ENCODE measurements at places on chromosomes 4 and X. TPM values are rescaled to one million over a fixed set of nuclear protein-coding genes. Genes with fewer than 3 reads are reported as not detected.

DNA sequence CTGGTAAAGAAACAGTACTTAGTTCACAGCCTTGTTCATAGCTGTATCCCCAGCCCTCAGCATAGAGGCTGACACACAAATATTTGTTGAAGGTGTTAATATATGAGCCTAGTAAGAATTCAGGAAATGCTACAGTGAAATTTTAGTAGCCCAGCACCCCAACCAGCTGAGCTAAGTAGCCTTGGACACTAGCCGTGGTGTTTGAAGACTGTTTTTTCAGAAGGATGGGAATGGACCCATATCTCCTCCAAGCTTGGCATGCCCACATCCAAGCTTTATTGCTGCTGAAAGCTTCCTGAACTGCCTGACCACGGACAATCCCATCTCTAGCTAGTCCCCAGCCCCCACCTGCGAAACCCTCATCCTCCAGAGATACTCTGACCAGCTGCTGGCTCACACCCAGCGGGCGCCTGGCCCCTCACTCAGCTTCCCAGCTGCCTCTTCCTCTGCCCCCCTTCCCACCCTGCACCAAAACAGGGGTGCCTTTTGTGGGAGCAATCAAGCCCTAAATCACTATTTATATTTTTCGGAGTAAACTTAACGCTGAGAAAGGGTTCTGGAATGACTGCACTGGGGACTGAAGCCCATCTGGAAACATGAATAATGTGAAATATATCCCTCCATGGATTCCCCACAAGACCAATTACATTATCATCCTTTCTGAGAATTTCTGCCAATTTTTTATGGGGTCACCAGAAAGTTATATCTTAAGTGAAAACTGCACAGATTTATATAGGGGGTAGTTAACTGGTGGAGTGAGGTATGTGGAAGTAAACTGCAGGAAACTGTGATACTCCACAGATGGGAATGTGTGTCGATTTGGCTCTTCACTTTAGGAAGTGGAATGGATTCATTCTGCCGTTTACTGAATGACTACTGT is 41.1 kb upstream of the CBR4 start:
- ATAC-seq, result no peak

DNA sequence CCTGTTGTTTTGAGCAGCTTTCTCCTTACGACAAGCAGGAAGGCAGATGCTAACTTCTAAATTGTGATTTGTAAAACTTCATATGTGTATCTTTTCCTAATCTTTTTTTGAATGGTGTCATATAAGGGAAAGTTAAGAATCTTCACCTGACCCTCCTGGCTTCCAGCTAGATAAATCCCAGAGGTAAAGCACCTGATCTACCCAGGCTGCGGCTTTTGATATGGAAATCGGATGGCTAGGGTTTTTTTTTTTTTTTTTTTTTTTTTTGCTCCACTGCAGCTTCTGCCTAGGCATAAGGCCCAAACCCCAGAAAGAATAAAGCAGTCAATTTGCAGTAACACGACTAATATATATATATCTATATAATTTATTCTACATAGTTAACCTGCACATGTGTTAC is 10.0 kb downstream of the MAB21L2 start:
- no peak for ATAC-seq

DUSP9 gene
- total RNA-seq, result 0.76 TPM

DNA sequence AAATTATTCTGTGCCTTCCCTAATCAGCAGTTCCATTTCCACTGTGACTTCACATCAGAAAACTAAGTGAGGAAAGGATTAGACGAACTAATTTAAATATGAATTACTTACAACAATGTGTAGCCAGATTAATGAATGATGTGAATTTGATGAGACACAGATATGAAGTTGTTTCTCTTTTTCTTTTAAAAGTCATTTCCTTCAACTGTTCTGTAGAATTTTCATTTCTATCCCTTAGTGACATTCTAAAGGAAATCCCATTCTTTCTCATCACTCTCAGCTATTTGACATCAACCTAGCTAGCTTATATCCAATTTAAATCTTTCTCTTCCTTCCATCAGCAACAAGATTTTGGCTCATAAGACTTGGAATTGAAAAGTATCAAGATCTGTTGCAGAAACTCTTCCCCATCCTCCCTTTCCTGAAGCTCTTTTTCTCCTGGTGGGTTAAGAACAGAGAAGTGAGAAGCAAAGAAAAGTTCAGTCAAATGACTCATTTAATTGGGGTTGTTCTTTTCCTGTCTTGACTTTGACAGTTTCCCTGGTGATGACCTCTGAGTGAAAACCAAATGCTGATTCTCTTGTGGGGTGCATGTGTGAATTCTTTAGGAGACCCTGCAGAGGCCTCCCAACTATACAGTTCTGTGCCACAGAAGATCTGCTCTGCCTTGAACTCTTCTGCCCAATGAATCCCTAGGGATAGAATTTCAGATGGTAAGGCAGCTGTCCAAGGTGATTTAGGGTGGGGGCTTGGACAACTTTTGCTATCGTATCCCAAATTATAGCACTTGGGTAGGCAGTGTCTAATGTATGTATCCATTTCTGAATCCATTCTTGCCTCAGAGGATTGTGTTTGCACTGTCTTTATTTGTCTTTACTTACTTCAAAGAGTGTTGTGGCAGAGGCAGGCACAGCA is 232.5 kb upstream of the GPRIN3 start:
- ATAC-seq, result no peak

GRCh38 chr4:17535906-17536305 is 20.9 kb downstream of the CLRN2 start:
- ATAC-seq, result no peak

- peak; percentile 49 for ATAC-seq
Observed at GRCh38 chrX:10158279-10159144, 1.7 kb downstream of the CLCN4 start.

DNA sequence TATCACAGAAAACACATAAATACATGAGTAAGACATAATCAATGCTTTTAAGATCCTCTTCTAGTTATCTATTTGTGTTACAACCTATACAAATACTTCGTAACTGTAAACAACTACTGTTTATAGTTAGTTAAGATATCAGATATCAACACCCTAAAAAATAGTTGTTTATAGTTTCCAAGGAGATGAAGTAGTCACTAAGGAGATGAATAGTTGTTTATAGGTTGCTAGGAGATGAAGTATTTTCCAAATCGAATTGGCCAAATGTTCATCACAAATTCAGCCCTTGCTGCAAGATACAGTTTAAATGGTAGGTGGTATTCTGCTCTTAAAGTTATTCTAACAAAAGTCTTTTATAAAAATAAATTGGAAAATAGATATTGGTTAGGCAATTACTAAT is 618.2 kb upstream of the PCDH10 start:
- ATAC-seq, result no peak

DNA sequence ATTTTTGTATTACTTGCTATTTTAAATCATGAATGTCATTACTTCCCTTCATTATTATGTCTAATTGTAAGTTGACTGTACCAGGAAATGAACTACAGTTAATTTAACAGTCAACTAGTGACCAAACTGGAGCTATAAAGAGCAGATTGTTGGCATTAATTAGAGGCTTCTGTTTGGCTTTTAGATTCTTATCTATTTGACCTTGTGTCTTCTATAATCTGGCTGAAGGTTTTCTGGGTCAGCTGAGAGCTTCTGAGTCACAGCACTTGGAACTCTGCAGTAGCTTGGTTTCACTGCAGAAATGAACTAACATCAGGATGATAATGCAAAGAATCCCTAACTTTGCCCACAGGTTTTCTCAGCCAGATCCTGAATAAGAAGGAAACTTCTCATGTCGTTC is 169.2 kb upstream of the LEF1 start:
- no peak for ATAC-seq

CYLC1 gene
- not detected for total RNA-seq

COL4A6 gene
- total RNA-seq, result 3.1 TPM

GRCh38 chr4:99642725-99643489 is 14.7 kb downstream of the C4orf54 start:
- ATAC-seq, result no peak

GRCh38 chr4:180058691-180059215 is 2184.4 kb upstream of the TENM3 start:
- ATAC-seq, result peak; percentile 46

IQCM gene
- not detected for total RNA-seq

NSG1 gene
- 58.5 TPM for total RNA-seq

GRCh38 chrX:24305905-24306304 is 8.0 kb downstream of the SUPT20HL2 start:
- no peak for ATAC-seq

NSD2 gene
- 42.7 TPM for total RNA-seq

GRCh38 chrX:17580539-17581152 is 156.6 kb upstream of the SCML1 start:
- no peak for ATAC-seq

DNA sequence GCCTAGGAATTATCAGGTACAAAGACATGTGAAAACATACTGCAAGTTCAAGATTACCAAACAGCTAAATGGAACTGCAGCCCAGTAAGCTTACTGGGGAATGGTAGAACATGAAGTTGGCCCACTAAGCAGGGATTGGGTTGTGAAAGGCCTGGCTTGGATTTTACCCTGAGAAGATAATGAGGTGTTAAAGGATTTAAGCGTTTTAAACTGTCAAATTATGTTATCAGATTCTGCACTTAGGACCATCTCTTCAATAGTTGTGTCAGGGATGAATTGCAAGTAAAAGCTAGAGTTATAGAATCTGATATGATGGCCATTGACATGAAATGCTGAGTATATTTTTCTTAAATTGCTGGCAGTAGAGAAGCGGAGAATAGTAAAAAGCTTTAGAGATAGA is 225.7 kb downstream of the GRID2 start:
- ATAC-seq, result no peak

DNA sequence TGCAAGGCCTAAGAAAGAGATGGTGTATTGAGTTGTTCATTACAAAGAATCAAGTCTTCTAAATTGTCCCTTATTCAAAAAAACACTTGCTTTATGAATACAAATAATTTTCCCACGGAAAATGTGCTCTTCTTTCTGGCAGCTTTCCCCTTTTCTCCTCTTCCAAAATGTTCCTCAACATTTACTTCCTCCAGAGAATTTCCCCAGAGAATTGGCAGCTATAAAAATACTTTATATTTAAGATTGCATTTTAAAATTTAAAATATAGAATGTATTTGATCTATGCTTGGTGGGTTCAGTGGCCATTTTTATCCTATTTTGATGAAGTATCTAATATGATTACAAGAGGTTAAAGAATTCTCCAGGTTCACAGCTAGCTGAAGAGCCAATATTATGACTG is 521.0 kb downstream of the IQCM start:
- no peak for ATAC-seq

ASB11 gene
- total RNA-seq, result not detected

FAM47E gene
- 0.20 TPM for total RNA-seq

EGFL6 gene
- total RNA-seq, result 4.4 TPM

DNA sequence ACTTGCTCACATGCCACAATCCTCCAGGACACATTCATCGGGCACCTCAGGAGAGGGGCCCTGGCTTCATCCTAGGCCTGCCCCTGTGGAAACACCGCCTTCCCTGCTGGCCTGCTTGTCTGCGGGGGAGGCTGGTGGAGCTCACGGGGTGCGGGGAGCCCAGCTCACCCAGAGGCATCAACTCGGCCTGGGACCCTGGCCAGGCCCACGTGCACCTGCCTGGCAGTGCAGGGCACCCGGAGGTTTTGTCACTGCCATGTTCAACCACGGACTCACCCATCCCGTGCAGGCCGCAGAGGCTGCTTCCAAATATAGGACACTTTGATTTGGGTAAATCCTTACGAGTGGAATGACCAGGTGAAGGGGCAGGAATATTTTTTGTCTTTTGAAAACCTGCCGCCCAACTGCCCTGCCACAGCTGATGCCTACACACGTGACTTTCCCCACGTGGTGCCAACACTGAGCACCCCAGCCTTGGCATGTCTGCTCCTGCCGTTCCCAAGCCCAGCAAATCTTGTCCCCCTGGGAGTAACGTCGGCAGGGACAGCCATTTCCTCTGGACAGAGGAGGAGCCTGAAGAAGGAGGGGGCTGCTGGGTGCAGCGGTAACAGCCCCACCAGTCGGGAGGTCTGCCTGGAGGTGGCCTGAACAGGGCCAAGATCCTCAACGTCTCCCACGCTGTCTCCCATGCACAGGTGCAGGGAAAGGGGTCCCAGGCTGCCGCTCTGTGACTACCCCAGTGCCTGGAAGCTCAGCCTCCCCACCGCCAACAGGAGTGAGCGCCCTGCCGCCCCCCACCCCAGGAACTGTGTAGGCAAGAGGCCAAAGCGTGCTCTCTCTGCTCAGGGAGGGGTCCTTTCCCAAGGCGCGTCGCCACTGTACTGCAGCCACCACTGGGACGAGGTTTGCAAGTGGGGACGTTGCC is 8.5 kb downstream of the MXD4 start:
- ATAC-seq, result no peak

Measured in esophagus mucosa (tissue), 1 donor.